Stromal cell of bone marrow (primary cell): ENCODE measurements at places on chromosomes 11 and 22.

- DNase-seq: no peak
Observed at GRCh38 chr11:72744474-72744873, 7.7 kb downstream of the ARAP1 start.

- no peak for DNase-seq
Observed at GRCh38 chr22:50513175-50513574, 5.2 kb downstream of the NCAPH2 start.

- no peak for DNase-seq
Observed at GRCh38 chr22:24230911-24231656, 13.8 kb downstream of the GGT5 start.

DNA sequence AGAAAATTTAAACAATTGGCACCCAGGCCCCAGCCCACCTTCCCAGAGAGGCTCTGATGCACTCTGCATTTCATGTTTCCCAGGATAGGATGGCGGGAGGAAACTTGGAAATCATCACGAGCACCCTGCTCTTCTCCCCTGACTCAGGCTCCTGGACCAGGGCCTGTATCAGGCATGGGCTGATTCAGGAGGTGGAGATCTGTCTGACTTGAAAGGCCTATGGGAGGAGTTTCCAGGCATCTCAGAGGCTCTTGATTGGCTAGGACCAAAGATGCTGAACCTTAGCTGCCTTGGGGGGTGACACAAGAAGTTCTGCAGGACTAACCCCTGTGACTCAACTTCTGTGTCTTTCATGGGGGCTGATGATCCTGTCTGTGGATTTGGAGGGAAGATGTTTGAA is 106.2 kb downstream of the PKNOX2 start:
- no peak for DNase-seq

GRCh38 chr11:128196235-128196634 is 391.1 kb downstream of the ETS1 start:
- DNase-seq: no peak

DNA sequence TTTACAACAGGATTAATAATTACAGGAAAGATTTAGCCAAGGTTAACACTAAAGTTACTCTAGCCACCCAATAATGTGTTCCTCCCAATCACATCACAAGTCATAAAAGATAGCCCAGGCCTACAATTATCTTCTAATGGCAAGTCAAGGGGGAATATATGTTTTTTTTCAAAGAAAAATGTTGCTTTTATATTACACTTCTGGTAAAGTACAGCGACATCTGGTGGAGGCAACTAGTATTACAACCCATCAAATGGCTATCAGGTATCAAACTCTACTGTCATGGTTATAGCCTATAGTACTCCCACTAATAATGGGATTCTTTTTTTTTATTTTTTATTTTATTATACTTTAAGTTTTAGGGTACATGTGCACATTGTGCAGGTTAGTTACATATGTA is 71.8 kb downstream of the XRRA1 start:
- DNase-seq: no peak

GRCh38 chr11:117387992-117388755 is 60.5 kb downstream of the CEP164 start:
- DNase-seq: peak; percentile 9

DNA sequence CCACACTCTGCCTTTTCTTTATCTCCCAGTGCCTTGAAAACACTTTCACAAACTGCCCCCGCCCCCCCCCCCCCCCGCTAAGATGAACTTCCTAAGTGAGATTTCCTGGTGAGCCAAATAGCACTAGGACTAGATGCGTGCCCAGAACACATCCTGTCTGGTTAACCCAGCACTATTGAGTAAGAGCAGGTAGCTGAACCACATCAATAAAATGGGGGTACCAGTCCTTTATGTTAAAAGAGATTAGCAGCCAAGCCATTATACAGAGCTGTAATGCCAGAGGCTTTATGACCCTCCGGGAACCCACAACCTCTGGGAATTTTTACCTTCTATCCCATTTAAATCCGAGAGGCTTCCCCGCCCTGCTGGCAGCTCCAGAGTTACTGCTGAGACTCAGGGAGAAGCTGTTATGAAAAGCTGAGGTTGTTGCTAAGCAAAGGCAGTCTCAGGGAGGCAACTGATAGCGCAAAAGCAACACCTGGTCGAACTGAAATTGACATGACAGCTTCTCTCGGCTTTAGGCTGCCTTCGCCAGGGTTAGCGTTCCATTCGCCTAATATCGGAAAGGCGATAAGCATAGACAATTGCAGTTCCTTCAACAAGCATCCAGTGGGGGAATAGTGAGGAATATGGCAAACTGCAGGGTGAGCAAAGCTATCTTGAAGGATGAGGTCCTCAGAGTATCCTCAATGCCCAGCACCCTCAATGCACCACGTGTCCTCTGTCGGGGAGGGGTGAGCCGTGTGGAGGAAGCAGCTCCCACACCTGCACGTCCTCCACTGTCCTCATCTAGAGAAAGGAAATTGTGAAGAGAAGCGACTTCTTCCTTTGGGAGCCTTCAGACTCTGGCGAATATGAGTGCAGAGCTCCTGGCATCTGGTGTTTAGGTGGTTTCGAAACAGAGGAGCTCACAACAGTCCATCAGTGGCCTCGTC is 977.0 kb downstream of the NTM start:
- no peak for DNase-seq

DNA sequence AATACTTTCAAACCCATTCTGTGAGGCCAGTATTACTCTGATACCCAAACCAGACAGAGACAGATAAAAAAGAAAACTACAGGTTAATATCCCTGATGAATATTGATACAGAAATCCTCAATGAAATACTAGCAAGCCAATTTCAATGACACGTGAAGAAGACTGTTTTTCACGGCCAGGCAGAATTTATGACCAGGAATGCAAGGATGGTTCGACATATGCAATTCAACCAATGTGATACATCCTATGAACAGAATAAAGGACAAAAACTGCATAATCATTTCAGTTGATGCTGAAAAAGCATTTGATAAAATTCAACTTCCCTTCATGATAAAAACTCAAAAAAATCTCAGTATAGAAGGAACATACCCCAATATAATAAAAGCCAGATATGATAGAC is 44.5 kb downstream of the SLC22A24 start:
- DNase-seq: no peak

- DNase-seq: no peak
Observed at GRCh38 chr11:77115181-77115611, 12.6 kb downstream of the OMP start.

- DNase-seq: no peak
Observed at GRCh38 chr11:69947059-69947792, 128.0 kb upstream of the FGF3 start.

DNA sequence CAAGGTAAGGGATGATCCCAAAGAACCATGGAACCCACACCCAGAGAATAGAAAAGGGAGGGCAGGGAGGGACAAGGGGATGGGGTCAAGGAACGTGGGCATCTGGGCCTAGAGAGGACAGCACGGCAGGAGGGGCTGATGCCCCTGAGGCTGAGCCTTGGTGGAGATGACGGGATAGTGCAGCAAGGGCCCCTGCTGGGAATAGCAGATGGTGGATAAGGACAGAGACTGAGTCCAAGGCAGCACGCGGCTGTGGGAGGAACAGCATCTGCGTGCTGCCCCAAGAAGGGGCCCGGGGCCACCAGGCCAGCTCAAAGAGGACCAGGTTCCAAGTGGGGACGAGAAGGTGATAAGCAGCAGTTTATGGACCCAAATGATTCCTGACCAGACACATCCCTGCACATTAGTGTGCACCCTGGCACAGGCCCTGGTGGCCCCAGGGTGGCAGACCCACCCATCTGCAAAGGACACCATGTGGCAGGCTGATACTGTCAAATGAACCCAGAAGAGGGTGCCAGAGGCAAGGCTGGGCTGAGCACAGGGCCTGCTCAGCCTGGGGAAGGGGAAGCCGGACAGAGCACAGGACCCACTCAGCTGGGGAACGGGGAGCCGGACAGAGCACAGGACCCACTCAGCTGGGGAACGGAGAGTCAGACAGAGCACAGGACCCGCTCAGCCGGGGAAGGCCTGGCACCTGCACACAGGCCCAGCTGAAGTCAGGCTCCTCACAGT is 12.8 kb upstream of the TESMIN start:
- DNase-seq: no peak

DNA sequence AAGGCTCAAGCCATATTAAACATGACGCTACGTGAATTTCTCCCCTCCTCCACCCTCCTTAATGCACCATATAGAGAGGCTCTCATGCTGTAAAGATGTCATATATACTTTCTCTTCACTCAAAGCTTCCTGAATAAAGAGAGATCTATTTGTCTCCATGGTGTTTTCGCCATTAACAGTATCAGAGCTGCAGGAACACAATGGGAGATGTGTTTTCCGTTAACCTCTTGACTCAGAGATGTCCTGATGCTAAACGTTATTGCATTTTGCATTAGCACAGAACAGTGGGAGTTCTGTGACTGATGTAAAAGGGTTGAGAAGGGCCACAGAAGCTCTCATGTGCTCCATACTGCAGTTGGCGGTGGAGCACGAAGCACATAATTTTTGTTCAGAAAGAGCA is 25.7 kb upstream of the BLID start:
- no peak for DNase-seq

DNA sequence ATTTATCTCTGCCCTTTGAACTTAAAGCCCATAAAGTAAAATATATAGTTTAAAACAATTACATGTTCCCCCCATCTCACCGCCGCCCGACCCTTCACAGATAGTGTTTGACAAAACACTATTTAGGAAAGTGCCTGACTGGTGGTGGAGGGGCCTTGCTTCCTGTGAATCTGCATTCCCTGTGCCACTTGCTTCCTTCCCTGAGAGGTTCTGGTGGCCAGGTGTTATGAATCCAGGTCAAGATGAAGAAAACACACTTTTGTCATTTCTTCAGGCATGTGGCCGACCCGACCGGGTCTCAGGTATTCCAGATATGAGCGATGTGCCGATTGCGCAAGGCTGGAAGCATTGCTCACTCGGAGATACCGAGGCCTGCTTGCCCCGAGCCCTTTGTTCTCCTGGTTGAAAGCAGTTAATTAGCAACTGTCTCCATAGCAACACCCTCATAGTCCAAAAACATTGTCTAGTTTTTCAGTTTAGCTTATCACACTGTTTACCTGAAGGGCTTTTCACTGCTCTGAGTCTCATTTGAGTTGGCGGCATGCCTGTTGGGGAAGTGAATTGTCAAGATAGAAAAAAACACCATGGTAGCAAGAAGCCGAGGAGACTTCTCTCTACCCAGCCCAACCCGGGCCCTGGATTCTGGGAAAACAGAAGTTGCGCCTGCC is 128.3 kb downstream of the TEAD1 start:
- DNase-seq: no peak

GRCh38 chr11:27309046-27309445 is 54.0 kb downstream of the CCDC34 start:
- no peak for DNase-seq

GRCh38 chr11:19080579-19080993 is 20.1 kb upstream of the MRGPRX2 start:
- DNase-seq: peak; percentile 50

DNA sequence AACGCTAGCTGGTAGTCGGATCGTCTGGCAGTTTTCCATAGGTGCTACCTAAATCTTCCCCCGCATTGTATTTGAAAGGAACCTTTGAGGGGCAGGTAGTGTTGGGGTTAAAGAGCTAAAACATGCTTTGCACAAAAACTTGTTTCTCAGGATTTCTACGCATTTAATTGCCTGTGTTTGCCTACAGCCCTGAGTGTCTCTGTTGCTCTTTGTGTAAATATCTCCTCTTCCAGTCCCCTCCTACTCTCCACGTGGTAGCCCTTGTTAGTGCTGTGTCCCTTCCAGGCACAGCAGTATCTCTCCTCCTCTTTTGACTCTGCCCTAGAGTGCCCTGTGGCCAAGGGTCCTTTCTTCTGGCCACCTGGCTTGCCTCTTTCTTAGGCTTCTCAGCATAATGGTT is 81.7 kb downstream of the BARX2 start:
- no peak for DNase-seq

DNA sequence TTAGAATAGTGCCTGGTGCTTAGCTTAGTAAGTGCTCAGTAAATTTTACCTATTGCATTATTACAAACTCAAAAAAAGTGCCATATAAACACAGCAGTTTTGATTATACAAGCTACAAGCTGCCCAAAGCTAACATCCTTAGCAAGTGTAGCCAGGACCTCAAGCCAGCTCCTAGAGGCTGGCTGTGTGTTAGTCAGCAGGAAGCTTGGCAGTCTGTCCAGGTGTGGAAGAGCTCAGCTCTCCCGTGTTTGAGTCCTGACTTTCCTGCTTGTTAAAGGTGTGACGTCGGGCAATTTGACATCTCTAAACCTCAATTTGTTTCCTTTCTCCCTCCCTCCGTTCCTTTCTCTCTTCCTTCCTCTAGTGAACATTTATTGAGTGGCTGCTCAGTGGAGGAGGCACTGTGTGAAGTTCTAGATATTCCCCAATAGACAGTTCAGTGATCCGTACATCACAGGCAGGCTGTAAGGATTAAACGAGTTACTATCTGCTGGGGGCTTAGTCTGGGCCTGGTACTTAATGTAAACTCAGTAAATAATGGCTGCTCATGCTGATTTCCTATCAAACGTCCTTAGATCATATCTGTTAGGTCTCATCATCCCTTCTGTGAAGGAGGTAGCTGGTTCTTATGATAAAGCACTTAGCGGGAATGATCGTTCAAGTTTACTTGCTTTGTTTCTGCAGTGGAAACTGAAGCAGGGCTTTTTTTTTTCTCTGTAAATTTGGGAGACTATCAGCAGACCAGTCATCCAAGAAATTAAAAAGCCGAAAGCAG is 68.7 kb downstream of the PRR5L start:
- no peak for DNase-seq

- DNase-seq: no peak
Observed at GRCh38 chr11:114211444-114212121, 84.6 kb upstream of the NNMT start.

- no peak for DNase-seq
Observed at GRCh38 chr11:76856571-76856970, 4.1 kb upstream of the ACER3 start.

DNA sequence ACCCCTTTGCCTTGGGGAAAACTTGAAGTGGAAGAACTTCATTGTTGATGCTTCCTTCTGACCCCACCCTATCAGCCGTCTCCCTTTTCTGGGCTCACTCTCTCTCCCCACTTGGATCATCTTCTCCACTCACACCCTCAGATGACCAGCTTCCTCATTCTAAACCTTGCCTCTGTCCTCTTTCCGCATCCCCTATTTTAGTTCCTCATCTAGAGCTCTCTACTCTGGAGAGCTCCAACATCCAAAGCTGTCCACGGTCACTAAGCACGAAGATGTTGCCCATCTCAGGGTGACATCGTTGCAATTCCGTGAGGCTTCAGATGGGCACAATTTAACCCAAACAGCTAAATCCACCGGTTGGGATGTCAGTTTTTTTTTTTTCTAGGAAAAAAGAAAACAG is 31.6 kb upstream of the ME3 start:
- DNase-seq: no peak

DNA sequence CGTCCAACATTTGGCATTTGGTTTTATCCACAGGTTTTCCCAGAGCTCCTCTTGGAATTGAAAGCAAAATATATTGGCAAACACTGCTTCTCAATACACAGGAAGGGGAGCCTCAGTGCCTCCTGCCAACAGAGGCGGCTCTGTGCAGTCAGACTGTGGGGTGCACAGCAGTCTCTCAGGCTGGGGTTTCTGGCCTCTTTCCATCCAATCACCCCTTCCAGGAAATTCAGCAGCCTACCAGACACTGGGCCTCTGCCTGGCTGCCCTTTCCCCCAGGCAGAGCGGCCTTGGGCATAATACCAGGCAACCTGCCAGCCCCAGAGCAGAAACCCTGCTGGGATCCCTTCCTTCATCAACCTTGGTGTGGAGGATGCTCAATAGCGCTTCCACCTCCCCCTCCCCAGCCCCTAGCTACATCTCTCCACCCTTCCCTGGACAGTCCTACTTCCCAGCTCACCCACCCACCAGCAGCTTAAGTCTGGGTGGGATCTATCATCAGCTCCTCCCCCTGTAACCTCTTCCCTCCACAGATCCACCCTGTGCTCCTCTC is 17.8 kb upstream of the RAPSN start:
- peak; percentile 21 for DNase-seq

- no peak for DNase-seq
Observed at GRCh38 chr11:130705670-130706421, 210.4 kb downstream of the SNX19 start.
